ENCODE measurements at places on chromosomes 12 and 14.

- DNase-seq: no peak
Observed at GRCh38 chr12:11677093-11677492, 27.6 kb downstream of the ETV6 start.

DNA sequence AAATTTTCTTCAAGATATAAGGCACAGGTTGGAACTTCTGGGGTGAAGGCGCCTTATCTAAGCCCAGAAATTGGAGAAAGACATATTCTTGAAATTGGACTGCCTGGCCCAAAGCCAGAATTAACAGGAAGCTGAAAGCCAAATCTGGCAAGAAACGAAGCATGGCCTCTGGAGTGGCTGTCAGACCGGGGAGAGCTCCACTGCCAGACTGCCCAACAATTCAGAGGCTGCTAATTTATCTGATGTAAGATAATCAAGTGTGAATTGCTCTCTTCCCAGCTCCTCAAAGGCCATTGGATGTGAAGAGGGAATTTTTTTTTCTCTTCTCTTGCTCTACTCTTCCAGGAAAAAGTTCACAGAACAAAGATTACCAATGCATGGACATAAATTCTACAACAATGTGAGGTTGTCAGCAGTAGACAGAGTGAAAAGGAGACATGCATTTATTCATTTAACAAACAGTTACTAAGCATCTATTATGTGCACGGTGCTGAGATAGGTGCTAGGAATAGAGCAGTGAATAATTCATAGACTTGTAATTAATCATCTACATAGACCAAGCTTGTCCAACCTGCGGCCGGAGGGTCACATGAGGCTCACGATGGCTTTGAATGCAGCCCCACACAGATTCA is at the start of gene GDF3:
Gene GDF3 (minus strand): TSS at position 210 of the 632 bp plus-strand sequence. CDS start 47 bp downstream, at position 163.
- no peak for DNase-seq

DNA sequence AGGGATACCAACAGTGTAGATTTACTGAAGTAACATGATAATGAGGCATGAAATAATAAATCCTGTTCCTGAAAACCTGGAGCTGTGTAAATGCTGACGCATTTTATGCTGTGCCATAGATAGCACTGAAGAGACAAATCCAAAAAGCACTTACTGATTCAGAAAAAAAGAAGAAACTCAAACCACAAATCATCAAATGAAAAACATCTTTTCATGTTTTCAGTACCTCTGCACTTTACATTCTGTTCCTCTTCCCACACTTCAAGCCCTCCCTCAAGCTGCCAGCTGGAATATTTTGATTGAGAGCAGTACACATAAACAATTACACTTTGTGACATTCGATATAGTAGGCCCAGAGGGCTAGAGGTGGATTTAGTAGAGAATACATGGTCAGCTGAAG is 362.3 kb downstream of the NAV3 start:
- no peak for DNase-seq

- DNase-seq: no peak
Observed at GRCh38 chr12:74732826-74733225, 195.2 kb downstream of the ATXN7L3B start.

- no peak for DNase-seq
Observed at GRCh38 chr12:129269756-129270495, 416.6 kb downstream of the GLT1D1 start.

DNA sequence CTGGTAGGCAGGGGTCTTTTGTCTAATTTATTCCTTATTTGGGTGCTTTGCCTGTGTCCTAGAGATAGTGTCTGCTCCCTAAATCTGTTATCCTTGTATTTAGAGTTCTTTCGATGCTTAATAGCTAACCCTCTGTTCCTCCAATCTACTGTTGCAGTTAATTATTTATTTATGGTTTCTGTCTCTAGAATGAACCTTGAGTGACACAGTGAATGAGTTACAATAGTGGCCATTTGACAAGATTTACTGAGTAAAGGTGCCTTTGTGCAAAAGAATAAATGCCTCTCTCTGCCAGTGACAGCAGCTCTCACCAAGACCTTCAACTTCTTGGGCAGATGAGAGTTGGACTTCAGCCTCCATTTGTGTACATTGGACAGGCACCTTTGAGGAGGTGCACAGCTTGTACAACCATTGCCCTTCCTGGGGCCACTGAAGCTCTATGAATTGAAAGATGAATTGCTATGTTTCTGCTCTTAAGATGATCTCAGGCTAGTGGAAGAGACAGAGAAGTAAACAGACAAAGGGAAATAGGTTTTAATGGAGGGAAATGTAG is 165.9 kb downstream of the DERA start:
- DNase-seq: no peak

DNA sequence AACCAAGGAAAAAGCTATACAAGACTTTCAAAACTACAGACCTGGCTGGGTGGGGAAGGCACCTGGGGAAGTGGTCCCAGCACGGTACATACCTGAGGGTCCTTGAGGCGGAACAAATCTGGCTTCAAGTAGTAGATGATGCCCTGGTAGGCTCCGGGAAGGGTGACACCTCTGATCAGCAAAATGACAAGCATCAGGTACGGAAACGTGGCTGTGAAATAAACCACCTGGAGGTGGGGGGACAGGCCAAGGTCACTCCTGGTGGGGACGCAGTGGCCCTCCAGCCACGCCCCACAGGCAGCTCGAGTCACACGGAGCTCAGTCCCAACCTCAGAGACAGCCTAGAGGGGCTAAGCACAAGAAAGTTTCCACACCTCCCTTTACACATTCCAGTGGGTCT is 15.3 kb downstream of the SLC6A12 start:
- DNase-seq: no peak

All from RKO (cell line).